ENCODE measurements at places on chromosomes 7 and 10. TPM values are rescaled to one million over a fixed set of nuclear protein-coding genes. Genes with fewer than 3 reads are reported as not detected.
A peak's percentile ranks its signal among the peaks of the same experiment; 100 is the strongest.

DNA sequence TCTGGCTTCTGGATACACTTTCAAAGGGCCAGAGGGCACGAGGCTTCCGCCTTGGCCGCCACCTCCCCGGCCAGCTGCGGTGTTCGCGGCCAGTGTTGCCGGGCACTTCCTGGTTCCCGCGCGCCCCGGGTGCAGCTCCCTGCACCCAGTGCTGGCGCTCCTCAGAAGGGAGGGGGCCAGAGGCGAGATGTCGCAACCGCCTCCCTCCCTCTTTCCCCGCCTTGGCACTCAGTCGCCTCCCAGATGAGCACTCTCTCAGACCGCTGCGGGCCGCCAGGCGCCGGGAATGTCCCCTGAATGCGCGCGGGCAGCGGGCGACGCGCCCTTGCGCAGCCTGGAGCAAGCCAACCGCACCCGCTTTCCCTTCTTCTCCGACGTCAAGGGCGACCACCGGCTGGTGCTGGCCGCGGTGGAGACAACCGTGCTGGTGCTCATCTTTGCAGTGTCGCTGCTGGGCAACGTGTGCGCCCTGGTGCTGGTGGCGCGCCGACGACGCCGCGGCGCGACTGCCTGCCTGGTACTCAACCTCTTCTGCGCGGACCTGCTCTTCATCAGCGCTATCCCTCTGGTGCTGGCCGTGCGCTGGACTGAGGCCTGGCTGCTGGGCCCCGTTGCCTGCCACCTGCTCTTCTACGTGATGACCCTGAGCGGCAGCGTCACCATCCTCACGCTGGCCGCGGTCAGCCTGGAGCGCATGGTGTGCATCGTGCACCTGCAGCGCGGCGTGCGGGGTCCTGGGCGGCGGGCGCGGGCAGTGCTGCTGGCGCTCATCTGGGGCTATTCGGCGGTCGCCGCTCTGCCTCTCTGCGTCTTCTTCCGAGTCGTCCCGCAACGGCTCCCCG, at the start of gene FFAR4:
FFAR4 (plus strand) TSS at position 231 of the 842 bp plus-strand sequence; CDS start at position 287, 56 bp downstream.
- peak; percentile 21 for DNase-seq
- H3K27me3 ChIP-seq, result peaks cover 15% of the 10 kb centered on the region
- peak within 1 kb of the TSS; percentile 81 for H3K4me3 ChIP-seq

DNA sequence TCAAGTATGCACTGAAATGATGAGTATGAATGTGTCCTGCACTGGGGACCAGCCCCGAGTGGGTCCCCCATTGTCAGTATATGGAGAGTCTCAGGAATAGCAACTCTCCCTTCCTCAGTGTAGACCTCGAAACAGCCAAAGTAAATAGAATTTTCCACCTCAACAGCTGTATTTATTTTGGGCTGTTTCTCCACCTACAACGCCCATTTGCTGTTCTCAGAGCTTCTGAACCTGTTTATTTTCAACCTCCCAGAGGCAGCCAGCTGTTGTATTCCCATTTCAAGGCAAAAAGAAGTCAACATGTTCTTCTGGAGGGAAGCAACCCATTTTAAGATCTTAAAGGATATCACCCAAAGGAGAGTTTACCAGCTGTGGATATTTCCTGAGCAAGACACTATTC, 59.6 kb upstream of the BICC1 start:
- H3K4me1 ChIP-seq, result peaks cover 14% of the 10 kb centered on the region
- no peak overlapping the region for H3K27ac ChIP-seq
- no peak overlapping the region for H3K4me3 ChIP-seq
- no peaks in the 10 kb centered on the region for H3K27me3 ChIP-seq

- no peaks in the 10 kb centered on the region for H3K36me3 ChIP-seq
- no peak overlapping the region for H3K27ac ChIP-seq
- peaks cover 6% of the 10 kb centered on the region for H3K27me3 ChIP-seq
These were observed 55.3 kb upstream of the INPP5A start for GRCh38 chr10:132482090-132482800.

DNA sequence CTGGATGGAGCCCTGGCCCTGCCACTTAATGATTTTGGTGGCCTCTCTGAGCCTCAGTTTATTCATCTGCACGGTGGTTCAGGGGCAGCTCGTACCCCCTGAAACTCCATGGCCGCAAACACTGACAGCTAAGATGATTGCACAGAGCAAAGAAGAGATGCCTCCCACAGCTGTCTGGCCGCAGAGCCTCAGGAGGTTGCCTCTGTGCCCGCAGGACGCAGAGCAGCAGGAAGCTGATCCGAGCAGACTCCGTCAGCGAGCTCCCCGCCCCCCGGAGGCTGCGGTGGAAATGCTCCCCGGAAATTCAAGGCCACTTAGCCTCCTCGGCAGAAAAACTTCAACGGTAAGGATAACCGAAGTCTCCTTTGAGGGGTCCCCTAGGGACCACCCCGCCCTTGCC, 30.2 kb upstream of the C10orf53 start:
- no peak overlapping the region for H3K4me3 ChIP-seq
- H3K27me3 ChIP-seq, result peaks cover 14% of the 10 kb centered on the region
- H3K4me1 ChIP-seq, result peaks cover 32% of the 10 kb centered on the region
- H3K27ac ChIP-seq, result peak overlapping the region; percentile 37
- H3K36me3 ChIP-seq, result no peaks in the 10 kb centered on the region

GRCh38 chr7:139946533-139946932, 116.2 kb downstream of the PARP12 start:
- H3K4me3 ChIP-seq, result no peak overlapping the region
- no peaks in the 10 kb centered on the region for H3K4me1 ChIP-seq
- no peak for DNase-seq

DNA sequence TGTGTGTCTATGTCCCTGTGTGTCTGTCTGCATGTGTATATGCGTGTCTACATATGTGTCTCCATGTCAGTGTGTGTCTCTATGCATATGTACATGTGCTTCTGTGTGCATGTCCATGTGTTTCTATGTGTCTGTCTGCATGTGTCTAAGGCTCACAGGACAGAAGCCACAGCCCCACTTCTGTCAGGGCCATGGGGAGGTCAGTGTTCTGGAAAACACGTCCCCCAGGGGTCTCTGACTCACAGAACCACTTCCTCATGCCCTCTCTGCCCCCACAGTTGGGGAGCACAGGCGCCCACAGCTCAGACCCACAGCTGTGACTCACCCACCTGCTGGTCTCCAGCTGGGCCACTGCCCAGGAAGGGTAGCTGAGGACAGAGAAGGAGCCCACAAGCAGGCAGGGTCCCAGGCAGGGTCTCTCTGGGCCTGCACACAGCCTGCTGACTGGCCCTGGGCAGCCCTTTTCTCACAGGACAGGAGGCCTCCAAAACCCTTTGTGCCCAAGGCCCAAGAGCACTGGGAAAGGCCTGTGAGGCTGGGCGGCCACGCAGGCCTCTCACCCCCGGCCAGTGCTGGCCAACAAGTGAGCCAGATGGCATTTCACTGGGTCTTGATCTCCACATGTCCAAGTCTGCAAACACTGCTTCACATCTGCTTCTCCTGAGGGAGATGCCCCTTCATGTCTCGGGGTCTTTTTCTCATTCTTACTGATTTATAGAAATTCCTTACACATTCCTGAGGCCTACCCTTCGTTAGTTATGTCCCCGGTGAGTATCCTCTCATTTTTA, 102.9 kb upstream of the FAM20C start:
- H3K36me3 ChIP-seq, result peaks cover 9% of the 10 kb centered on the region
- H3K4me3 ChIP-seq, result no peak overlapping the region
- H3K27ac ChIP-seq, result peak overlapping the region; percentile 2
- H3K4me1 ChIP-seq, result peaks cover 15% of the 10 kb centered on the region
- peaks cover 19% of the 10 kb centered on the region for H3K27me3 ChIP-seq
- DNase-seq, result no peak

DNA sequence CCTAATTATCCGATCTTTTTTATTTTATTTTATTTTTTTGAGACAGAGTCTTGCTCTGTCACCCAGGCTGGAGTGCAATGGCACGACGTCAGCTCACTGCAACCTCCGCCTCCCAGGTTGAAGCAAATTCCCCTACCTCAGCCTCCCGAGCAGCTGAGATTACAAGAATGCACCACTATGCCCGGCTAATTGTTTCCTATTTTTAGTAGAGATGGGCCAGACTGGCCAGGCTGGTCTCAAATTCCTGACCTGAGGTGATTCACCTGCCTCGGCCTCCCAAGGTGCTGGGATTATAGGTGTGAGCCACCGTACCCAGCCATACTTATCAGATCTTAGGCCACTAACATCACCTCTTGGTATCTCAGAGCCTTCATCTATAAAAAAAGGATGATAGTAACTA, 4.9 kb downstream of the SLC25A13 start:
- peaks cover 34% of the 10 kb centered on the region for H3K4me1 ChIP-seq
- DNase-seq, result no peak
- no peak overlapping the region for H3K4me3 ChIP-seq
- H3K27ac ChIP-seq, result no peak overlapping the region
- H3K36me3 ChIP-seq, result peaks cover 9% of the 10 kb centered on the region

- peaks cover 3% of the 10 kb centered on the region for H3K36me3 ChIP-seq
- H3K4me1 ChIP-seq, result peaks cover 9% of the 10 kb centered on the region
- peaks cover 7% of the 10 kb centered on the region for H3K27me3 ChIP-seq
- no peak overlapping the region for H3K4me3 ChIP-seq
- H3K27ac ChIP-seq, result no peak overlapping the region
These were observed 57.2 kb downstream of the PDGFA start for GRCh38 chr7:462173-463103.

GRCh38 chr10:77801474-77802161, 124.9 kb downstream of the DLG5 start:
- H3K27ac ChIP-seq, result no peak overlapping the region
- no peaks in the 10 kb centered on the region for H3K4me1 ChIP-seq
- H3K27me3 ChIP-seq, result peaks cover 9% of the 10 kb centered on the region
- peak overlapping the region; percentile 6 for H3K4me3 ChIP-seq

DNA sequence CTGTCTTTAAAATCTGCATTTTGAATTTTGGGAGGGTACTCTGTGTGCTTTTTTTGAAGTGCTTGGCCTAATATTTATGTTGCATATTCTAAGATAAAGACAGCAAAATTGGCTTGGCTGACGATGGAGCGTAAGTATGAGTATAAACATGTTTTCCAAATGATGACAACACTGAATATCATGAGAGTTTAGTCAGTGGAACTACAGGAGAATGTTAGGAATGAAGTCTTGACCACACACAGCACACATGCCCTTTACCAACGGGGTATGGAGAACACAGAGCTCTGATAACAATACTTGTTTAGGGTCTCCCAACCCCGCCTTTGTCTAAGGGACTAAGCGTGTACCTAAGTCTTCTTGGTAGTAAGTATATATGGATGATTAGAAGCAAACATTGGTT, 253.9 kb upstream of the FZD8 start:
- no peak overlapping the region for H3K4me3 ChIP-seq
- H3K4me1 ChIP-seq, result peaks cover 13% of the 10 kb centered on the region
- H3K27me3 ChIP-seq, result peaks cover 1% of the 10 kb centered on the region
- no peak overlapping the region for H3K27ac ChIP-seq

DNA sequence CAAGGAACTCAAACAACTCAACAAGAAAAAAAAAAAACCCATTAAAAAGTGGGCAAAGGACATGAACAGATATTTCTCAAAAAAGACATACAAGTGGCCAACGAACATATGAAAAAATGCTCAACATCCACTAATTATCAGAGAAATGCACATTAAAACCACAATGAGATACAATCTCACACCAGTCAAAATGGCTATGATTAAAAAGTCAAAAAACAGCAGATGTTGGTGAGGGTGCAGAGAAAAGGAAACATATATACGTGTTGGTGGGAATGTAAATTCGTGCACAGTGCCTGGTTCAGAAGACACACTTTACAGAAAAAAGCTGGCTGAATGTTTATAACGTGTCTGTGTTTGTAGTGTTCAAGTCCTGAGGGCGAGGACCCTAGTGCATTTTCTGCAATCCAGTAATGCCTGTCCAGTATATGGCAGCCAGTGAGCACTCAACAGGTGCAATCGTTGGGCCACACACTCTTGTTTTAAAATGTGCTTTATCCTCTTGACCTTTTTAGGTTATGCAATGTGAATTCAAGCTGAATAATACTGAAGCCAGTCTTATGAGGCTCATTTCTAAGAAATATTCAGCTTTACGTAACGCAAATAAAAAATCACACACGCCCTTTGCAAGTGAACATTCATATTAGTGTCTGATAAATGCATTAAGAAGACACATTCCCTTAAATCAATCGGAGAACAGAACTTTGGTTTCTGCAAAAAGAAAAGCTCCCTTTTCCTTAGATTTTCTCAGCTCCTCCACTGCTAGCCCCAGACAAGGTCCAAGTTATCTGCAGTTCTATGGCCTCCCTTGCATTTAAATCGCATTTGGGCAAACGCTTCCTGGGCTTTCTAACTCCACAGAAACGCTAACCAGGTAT, 813 bp upstream of the MTURN start:
- peaks cover 10% of the 10 kb centered on the region for H3K4me1 ChIP-seq
- DNase-seq, result no peak
- H3K27ac ChIP-seq, result peak overlapping the region; percentile 37
- peaks cover 4% of the 10 kb centered on the region for H3K36me3 ChIP-seq

GRCh38 chr10:129039406-129040370, 427.4 kb upstream of the MGMT start:
- peak; percentile 50 for DNase-seq
- peaks cover 67% of the 10 kb centered on the region for H3K4me1 ChIP-seq
- H3K27ac ChIP-seq, result peak overlapping the region; percentile 86
- H3K27me3 ChIP-seq, result peaks cover 2% of the 10 kb centered on the region
- peak overlapping the region; percentile 21 for H3K4me3 ChIP-seq
- H3K36me3 ChIP-seq, result no peaks in the 10 kb centered on the region

DNA sequence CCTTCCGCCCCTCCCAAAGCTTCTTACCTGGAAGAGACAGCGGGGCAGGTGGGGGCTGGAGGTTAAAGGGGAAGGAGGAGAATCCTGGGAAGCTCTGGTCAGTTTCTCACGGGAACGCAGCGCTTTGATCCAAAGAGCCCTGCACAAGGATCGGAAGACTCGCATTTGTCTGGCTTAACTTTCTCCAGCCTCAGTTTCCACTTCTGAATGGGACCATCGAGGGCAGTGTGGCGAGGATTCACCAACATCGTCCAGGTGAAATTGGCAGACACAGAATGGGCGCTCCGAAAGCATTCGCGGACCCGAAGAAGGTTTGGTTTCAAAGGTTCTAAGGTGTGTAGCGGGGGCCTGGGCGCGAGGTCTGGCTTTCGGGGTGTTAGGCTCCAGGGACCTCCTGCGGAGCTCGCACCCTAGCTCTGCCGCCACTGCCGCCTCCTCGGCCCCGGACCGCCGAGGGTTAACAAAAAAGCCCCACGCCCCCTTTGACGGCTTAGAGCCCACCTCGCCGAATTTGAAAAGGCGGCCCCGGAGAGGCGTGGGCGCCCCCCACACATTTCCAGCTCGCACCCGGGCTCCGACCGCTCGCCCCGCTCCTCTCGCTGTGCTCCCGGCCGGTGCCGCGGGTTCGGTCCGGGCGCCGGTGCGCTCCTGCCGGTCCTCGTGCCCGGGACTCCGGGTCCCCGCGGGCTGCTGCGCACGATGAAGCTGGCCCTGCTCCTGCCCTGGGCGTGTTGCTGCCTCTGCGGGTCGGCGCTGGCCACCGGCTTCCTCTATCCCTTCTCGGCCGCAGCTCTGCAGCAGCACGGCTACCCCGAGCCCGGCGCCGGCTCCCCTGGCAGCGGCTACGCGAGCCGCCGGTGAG, at the start of gene COL26A1:
COL26A1 (plus strand) TSS at position 542 of the 862 bp plus-strand sequence; CDS start at position 700, 158 bp downstream.
- peak within 1 kb of the TSS; percentile 82 for H3K4me3 ChIP-seq
- H3K27me3 ChIP-seq, result peaks cover 2% of the 10 kb centered on the region
- H3K36me3 ChIP-seq, result no peaks in the 10 kb centered on the region
- no peak within 1 kb of the TSS for H3K27ac ChIP-seq
- peak; percentile 65 for DNase-seq

The TMEM26 gene
- 0.15 TPM for total RNA-seq

The INHBA gene
- 0.08 TPM for total RNA-seq

The COL28A1 gene
- total RNA-seq, result not detected

The RHOBTB1 gene
- 20.3 TPM for total RNA-seq

The KEL gene
- total RNA-seq, result 0.74 TPM

The MRM2 gene
- total RNA-seq, result 19.1 TPM

All from endothelial cell (in vitro differentiated cells).